ENCODE measurements at places on chromosomes 5 and 9.

GRCh38 chr9:16618524-16618923, 251.9 kb downstream of the BNC2 start:
- DNase-seq = no peak

- no peak for DNase-seq
These were observed 162.9 kb downstream of the TTLL11 start for GRCh38 chr9:121929893-121930875.

GRCh38 chr5:119286511-119287488, 69.0 kb upstream of the TNFAIP8 start:
- DNase-seq = no peak

GRCh38 chr5:159825551-159826051, 90.7 kb upstream of the ADRA1B start:
- no peak for DNase-seq

GRCh38 chr5:10468256-10468655, 26.6 kb downstream of the ROPN1L start:
- no peak for DNase-seq

DNA sequence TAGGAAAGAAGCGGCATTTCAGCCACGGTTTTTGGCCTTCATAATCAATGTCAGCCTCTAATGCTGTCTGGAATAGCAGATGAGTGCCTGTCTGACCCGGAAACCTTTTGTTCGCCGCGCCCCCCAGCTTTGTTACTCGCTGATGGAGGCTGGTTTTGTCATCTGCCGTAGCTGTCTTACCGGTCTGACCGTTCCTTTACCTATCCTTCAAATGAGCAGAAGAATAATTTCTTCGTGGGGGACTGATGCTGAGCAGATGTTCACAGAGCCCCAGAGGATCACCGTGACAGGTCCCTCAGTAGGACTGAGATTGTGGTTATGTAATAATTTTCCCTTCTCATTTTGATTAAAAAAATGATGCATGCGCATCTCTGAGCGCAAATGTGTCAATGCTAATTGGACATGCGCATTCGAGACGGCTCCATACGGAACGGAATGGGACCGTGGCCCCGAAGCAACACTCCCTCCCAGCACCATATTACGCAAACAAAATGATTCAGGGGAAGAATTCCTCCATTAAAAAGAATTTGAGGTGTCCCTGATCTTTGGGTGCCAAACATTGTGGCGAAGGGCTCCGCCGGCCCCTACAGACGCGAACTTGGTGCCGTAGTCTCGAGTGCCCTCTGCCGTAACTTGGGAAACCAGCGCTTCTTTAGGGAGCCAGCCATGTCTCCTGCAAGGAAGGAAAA, 27.6 kb downstream of the TLX3 start:
- DNase-seq = peak; percentile 37

DNA sequence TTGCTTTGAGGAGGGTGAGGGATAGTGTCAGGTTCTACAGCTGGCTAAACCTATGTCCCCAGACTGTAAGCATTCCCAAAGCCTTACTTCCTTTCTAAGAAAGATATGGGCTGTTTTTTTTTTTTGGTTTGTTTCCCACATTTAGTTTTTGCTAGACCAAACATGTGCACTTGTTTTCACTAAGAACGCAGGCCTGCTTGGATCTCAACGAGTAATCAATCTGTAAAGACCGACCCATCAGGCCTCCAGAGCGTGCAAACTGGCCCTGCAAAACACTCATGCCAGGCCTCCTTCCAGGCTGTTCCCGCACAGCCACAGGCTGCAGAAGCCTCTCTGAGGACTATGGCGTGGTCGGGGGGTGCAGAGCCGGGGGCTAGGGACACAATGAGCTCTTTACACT, 304.8 kb upstream of the PANK3 start:
- no peak for DNase-seq

- peak; percentile 19 for DNase-seq
These were observed 1.1 kb downstream of the POMT1 start for GRCh38 chr9:131503626-131504465.

DNA sequence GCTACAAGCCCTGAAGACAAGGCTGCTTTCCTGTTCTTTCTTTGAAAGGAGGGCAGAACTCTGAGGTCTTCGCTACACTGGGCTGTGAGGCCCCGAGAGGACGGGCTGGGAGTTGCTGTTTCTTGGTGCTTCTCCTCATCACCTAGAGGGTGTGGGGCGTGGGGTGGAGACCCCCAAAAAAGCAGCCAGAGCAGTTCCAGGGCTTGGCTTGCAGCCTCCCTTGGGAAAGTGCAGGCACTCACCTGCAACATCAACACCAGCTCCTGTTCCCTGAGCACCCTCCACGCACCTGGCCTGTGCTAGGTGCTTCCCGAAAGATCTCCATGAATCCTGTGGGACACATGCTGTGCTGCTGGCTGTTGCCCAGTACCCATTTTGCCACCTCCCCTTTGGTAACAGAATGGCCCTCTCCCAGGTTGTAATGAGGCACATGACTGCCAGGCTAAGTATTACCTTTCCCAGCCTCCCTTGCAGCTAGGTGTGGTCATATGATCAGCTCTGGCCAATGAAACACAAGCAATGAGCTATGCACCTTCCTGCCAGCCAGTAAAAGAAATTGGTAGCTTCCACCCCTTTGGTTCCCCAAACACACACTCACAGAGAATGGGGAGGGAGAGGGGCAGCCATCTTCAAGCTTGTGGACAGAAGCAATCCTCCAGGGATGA, 146.0 kb downstream of the C9orf50 start:
- no peak for DNase-seq

- DNase-seq = no peak
These were observed 26.6 kb upstream of the GLDC start for GRCh38 chr9:6672118-6672517.

DNA sequence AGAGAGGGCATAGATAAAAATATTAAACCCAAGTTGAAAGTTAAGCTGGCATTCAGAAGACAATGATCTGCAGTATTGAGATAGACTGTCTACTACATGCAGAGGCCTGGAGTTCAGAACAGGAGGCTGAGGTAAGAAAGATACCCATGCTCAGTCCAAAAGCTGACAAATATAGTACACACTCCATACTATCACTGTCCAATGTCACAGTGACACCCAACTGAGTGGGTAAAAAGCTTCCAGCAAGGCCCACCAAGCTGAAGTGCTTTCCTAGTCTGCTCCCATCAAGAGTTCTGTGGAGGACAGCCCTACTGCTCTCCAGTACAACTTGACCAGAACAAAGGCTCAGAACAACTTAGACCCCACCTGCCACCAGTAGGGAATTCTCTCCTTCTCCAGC, 124.9 kb downstream of the SLC12A2 start:
- no peak for DNase-seq
